DMS153 (cell line): ENCODE measurements at places on chromosomes 7 and 10.

- DNase-seq, result no peak
Observed at GRCh38 chr10:122165484-122166276, 105.4 kb upstream of the BTBD16 start.

- DNase-seq, result no peak
Observed at GRCh38 chr7:29607889-29608288, 44.3 kb downstream of the PRR15 start.

DNA sequence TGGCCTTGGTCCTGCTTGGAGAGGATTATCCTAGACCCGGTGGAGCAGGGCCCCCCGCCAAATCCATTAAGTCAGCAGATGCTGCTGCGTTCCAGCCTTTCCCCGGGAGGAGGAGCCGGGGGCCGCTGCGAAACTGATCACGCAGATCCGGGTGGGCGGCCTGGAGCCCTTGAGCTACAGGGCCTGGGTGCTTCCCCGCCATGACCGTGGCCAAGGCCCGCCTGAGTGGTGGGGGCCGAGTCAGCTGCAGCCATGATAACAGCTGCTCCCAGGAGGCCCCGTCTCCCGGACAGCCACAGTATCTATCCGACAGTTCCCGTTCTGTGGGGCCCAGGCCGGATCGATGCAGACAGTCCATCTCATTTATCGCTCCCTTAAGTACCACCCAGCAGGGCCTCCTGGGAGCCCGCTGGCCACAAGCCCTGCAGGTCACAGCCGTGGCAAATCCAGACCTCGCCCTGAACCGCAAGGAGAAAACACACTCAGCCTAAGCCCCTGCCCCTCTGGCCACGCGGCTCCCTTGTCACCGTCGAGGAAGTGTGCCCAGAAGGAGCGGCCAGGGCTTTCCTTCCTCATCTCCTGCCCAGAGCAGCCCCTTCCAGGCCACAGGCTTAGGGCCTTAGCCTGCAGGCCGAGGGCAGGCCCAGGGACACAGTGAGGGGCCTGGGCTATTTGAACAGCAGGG is 34.4 kb upstream of the SLC29A4 start:
- no peak for DNase-seq

GRCh38 chr10:75042292-75042974 is 69.0 kb upstream of the SAMD8 start:
- no peak for DNase-seq

- no peak for DNase-seq
Observed at GRCh38 chr7:87226495-87226894, 7.0 kb upstream of the TMEM243 start.

DNA sequence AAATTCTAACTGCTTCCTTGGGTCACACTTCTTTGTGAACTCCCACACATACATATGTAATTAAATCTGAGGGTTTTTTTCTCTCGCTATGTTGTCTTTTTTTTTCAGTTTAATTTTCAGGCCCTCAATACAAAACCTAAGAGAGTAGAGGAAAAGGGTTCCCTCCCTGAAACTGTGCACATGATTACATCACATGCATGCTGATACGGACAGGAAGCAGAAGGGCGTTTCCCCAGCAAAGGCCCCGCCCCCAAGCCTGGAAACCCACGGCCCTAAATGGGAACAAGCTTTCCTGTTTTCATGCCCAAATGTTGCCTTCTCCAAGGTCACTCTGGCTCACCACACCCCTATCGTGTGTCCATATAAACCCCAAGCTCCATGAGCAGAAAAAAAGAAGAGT is 115.4 kb downstream of the TEX36 start:
- DNase-seq, result no peak

GRCh38 chr10:127351542-127351941 is 155.2 kb upstream of the INSYN2A start:
- DNase-seq, result no peak

DNA sequence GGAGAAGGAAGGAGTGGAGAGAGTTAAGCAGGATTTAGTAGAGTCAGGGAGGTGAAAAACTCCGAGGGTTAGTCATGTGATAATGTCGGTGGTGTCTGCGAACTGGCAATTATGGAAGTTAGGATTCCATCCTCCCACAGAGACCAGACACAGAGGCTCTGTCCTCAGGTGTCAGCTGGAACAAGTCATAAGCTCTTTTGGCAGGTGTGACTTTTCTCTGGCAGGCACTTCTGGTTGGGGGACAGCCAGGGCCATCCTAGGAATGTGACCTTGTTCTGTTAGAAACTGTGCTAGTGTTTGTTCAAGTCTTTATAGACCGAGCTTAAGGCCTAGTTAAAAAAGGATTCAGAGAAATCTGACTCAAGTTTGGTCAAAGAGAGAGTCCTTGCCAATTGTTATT is 371.0 kb downstream of the DPP6 start:
- no peak for DNase-seq

GRCh38 chr10:95237376-95238170 is 43.5 kb downstream of the ACSM6 start:
- DNase-seq, result no peak

DNA sequence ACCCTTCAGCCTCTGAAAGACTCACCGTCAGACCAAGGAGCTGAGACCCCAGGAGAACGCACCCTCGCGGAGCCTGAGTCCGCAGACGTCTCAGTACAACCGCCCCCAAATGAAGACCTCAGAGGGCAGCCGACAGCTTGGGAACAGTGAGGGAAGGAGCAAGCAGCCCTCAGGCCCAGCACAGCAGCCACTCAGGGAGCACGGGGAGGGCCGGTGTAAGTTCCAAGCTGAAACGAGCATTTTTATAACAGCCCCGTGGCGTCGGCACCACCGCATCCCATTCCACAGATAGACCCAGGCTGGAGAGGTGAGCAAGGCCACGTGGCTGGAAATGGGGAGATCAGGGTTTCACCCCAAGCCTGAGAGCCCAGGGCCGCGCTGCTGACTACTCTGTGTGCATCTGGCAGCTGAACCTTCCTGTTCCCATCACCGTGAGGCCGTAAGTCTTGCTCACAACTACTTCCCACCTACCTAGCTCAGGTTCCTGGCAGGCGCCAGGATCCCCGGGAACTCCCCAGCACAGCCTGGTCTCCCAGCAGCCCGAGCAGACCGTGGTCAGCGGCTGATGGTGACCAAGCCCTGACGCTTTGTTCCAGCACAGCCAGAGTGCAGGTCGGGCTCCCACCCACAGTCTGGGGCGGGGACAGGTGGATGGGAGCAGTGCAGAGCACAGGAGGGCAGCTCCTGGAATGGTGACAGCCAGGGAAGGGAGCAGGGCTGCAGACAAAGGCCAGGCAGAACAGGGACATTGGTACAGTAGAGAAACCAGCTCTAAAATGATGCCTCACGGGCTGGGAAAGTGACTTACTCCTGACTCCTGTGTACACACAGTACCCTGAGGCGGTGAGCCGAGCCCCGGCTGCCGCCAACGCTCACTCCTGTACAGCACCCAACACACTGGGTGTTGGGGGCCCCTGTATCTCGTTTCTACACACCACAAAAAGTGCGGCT is 6.1 kb upstream of the NOM1 start:
- no peak for DNase-seq

DNA sequence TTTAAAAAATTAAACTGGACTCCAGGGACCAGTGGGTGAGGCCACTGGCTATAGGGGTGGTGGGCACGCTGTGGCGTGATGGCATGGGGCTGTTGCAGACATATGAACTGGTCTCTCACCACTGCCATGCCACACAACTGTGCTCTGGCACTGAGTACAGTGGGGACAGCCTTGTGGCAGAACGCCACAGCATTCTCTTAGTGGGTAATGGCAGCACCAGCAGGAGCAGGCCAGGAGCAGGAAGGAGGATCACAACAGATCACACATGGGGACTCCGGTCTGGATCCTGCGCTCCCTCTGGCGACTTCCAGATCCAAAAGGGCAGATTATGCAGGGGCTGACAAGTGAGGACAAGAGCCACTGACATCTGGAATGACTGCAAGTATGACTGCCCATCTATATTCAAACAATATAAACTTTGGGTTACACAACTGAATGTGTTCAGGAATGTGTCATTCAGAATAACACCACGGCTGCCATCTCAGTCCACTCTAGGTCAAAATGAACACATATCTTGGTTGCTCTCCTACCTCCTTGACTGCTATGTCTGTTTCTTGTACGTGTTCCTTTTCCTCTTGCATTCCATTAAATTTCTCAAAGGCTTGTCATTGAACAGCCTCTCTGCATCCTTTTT is 176.0 kb downstream of the KMT2E start:
- DNase-seq, result no peak
